Activated T-helper 1 cell treated with Interleukin-2 at 50 U/mL for 16 hours (primary cell): ENCODE measurements at places on chromosomes 4 and X.

DNA sequence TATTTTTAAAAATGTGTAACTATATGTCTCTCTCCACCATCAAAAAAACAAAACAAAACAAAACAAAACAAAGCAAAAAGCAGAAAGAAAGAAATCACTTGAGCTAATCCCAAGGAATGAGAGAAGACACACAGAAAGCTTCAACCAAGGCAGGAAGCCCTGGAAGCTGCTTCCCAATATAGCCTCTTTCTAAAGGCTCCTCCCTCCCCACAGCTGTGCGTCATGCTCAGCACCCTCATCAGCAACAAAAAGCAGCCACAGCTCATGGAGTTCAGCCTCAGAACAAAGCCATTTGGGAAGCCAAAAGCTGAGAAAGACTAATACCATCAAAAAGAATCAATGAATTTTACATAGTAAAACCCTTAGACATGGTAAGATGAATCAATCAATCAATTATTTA is 501.6 kb upstream of the SMIM31 start:
- DNase-seq: no peak

- DNase-seq: no peak
These were observed 38.1 kb upstream of the IRAK1 start for GRCh38 chrX:154057791-154058190.

GRCh38 chr4:152045449-152045806 is 284.6 kb upstream of the GATB start:
- no peak for DNase-seq

DNA sequence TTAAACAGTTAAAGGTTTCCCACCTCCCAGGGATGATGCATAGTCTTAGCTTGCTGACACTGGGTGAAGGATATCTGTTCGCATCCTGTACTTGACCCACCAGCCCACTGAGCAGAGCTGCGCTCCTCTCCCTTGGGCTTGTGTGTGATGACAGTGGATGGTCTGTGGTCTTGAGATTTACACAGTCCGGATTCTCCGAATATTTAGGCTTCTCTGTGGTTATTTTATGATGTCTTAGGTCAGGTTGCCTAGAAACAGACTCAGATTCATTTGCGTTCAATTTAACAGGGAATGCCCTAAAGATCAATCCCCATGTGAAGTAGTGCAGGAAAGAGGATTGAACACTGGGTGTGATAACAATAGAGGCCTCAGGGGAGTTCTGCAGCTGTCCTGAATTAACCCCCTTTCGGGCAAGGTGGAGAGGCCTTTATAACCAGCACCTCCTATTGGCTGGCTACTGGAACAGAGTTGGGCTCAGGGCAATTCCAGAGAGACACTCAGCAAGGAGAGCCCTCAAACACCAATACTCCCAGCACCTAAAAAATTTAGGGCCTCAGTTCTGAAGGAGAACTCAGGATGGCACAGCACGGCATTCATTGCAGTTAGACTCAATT is 653.2 kb upstream of the GALNT7 start:
- DNase-seq: no peak
